Fibroblast of mammary gland (primary cell): ENCODE measurements at places on chromosomes 11 and 22.

GRCh38 chr11:109241988-109242536 is 179.9 kb upstream of the C11orf87 start:
- DNase-seq: no peak

DNA sequence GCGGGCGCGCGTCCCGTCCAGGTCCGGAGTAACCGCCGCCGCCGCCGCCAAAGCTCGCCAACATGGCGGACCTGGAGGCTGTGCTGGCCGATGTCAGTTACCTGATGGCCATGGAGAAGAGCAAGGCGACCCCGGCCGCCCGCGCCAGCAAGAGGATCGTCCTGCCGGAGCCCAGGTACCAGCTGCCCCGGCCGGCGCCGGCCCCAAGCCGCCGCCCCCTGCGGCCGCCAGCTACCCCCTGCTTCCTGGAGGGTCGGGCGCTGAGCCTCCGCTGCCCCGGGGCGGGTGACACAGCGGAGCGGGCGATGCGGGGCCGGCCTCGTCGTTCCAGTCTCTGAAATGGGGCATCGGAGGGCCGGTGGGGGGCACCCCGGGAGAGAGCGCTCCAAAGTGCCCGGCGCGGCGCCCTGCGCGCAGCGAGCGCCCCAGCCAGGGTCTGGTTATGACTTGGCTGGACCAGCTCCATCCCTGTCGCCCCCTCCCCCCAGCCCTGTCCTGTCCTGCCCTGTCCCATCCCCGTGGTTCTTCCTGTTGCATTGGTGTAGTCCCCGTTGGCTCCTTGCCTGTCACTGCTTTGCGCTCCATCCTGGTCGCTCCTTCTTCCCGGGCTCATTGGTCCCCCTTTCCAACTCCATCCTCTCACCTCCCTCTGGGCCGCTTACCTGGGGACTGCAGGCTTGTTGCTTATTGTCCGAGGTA is 653 bp downstream of the GRK3 start:
- DNase-seq: no peak

- DNase-seq: peak; percentile 23
Measured at GRCh38 chr22:23215294-23216241, 35.3 kb downstream of the BCR start.

DNA sequence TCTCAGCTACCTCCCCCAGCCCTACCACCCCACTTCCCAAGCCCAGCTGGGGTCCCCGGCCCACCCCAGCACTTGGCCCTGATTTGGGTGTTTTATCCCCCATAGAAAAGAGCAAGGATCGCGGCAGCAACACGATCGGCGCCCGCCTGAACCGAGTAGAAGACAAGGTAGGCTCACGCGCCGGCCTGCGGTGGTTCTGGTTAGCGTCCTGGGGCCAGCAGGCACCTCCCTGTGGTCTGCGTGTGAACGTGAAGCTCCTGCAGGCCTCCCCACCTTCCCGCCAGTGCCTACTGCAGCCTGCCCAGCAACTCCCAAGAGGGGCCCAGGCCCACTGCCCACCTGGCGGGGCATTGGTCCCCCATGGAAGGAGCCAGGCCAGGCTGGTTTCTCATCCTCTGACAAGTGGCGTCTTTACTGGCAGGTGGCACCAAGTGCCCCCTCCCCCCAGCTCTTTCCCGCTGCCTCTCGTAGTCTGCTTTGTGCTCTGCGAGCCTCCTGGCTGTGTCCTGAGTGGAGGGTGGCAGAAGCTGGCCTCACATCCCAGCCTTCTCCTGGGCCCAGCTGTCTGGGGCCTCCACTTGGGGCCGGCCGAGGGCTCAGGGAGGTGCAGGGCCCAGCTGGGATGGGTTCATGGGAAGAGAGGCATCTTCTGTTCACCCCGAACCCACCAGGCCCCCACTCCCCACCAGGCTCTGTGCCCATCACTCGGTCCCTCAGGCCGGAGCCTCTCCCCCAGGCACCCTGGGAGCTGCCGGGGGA is 78.3 kb upstream of the KCNQ1OT1 start:
- DNase-seq: no peak

DNA sequence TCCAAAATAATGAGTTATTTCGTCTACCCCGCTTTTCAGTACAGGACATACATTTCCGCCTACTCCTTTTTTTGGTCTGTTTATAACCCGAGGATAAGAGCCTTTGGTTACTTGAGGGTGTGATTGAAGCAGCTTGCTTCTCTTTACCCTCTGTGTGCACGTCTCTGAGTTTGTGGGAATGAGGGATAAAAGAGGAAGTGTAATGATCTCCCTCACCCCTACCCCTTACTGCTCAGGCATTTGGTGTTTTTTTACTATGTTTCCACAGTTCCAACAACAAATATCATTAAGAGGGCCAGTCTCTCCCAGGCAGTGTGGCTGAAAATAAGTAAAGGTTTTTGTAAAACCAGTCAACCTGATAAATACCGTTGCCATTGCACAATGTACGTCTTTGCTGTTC is 83.2 kb upstream of the GAL start:
- no peak for DNase-seq

GRCh38 chr11:45473341-45473895 is 187.3 kb upstream of the SYT13 start:
- no peak for DNase-seq

DNA sequence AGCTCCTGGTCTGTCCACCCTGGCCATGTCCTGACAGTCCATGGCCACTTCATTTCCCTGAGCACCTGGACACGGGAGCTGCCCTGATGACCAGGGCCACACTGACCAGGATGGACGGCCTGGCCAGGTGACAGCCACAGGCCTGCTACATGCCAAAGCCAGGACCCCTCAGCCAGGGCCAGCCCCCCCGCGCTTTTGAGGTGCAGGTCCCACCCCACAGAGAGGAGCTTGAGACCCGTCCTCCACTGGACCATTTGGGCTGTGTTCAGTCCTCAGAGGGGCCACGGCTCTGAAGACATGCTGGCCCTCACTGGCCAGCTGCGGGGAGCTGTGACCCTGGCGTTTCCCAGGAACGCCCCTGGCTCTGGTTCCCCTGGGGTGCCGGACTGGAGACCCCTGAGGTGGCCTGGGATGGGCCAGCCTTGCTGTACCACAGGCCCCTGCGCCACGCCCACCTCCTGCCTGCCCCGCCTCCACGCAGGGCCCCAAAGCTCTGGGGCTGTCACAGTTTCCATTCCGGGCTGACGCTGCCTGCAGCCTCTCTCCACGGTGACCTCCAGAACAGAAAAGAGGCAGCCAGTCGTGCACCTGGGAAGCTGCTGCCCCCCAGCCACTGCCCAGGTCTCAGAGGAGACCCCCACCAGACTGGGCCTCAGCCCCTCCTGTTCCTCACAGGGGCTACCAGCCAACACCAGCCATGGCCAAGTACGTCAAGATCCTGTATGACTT is 18.2 kb downstream of the EPS8L2 start:
- DNase-seq: no peak

DNA sequence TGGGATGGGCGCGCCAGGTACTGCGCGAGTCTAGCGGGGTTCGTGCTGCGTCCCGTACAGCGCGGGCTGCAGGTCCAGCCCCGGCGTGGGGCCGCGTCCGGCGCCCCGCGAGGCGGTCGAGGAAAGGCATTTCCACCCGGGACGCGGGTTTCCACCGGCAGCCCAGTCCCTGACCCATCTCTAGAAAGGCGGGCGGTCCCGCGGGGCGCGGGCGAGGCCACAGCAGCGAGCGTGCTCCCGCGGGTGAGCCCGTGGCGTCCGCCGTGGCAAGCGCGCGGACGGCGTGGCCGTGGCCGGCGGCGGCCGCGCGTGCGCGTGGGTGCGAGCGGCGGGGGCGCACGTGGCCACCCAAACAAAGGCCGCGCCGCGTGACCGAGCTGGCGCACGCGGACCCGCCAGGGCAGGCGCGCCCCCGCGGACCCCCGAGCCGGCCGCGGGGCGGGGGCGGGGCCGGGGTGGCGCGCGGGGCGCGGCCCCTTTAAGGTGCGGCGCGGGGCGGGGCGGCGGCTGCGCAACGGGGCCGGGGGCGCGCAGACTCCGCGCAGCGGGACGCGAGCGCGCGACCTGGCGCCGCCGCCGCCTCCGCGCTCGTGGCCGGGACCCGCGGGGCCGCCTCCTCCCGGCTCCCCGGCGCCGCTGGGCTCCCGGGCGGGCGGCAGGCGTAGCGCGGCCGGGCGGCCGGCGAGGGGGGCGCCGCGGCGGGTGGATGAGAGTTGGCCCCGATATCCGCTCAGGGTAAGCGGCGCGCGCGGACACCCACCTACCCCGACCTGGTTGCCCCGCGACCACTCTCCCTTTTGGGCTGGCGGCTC is 39.3 kb upstream of the CELSR1 start:
- DNase-seq: peak; percentile 21

DNA sequence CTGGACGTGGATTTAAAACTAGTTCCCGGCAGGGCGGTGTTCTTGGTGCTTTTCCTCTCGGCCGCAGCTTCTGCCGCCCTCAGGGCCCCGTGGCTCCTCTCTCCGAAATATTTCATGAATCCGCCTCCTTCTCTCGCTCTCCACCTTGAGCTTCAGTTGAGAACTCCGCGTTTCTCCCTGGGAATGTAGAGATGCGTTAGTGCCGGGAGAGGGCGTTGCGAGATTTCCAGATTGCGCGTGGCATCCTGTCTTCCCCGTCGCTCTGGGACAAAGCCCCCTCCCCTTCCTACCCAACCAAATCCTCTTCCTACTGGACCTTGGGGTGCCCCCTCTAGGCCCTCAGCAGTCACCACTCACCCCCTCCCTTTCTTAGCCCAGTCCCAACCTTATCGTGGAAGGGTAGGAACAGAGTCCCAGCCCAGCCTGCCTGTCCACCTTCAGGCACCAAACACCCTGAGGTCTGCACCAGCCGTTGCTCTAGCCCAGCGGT is 15.5 kb upstream of the RAC2 start:
- peak; percentile 45 for DNase-seq

GRCh38 chr11:12285106-12285505 is 92.3 kb upstream of the PARVA start:
- peak; percentile 96 for DNase-seq

- no peak for DNase-seq
Measured at GRCh38 chr11:86475027-86475426, 100.3 kb downstream of the CCDC81 start.

DNA sequence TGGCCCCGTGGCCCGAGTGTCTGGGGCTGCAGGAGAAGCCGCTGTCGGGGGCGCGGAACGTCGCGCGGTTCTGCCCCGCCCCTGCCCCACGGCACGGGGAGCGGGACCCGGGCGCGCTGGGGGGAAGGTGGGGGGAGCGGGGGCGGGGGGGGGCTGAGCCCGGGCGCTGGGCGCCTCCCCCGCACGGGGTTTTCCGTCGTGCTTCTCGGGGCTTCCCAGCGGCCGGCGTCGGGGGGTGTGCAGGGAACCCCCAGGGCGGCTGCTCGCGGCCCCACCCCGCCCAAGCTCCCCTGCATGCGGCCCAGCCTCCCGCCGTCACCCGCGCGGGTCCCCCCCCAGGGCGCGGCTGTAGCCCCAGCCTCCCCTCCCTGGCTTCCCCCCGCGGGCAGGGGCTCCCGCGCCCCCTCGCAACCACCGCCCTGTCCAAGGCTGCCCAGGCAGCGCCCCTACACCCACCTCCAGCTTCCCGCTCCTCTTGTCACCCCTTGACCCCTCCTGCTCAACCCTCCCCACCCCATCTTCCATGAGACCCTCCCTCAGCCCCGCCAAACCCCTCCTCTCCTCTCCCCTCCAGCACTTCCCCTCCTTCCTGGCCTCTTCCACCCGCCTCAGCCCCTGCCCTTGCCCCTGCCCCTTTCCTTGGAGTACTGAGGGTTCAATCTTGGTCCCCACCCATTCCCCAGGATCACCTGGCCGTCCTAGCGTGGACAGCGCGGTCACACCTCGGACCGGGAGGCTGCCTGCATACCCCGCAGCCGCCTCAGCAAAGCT is 1.7 kb downstream of the IL17REL start:
- no peak for DNase-seq

- no peak for DNase-seq
Measured at GRCh38 chr22:42645341-42645937, 3.8 kb downstream of the CYB5R3 start.

DNA sequence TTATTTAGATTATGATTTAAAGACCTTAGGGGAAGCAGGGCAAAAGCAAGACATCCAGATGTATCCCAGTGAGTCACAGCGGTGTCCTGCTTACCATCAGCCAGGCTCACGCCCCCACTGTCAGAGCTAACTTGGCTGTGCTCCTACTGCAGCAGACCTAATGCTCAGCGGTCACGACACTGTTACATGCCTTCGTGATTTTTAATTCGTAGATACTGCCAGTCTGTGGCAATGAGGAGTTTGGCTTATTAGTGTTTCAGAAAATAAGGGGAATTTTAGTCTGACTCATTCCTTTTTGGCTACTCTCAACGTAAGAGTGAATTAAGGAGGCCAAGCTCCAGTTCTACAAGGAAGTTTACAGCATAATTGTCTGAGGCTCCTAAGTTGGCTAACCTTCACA is 22.7 kb downstream of the EFCAB6 start:
- peak; percentile 99 for DNase-seq

- DNase-seq: peak; percentile 11
Measured at GRCh38 chr11:128146926-128147605, 440.3 kb downstream of the ETS1 start.

DNA sequence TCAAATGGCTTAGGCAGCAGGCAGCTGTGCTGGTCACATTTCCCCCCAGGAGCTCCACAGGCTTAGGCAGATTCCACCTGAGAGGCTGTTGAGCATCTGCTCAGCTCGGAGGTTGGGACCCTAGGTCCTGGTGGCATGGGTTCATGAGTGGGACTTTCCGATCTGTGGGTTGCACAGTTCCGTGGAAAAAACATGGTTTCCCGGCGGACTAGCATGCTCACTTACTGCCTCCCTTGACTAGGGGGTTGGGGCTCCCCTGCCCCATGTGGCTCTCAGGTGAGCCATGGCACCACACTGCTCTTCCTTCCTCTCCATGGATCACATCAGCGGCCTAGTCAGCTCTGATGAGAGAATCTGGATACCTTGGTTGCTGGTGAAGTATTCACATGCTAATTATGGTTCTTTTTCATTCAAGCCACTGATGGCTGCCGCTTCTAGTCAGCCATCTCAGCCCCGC is 685.1 kb downstream of the METTL15 start:
- DNase-seq: no peak

GRCh38 chr11:108203075-108203474 is 19.4 kb downstream of the NPAT start:
- DNase-seq: no peak

GRCh38 chr11:116498161-116498560 is 274.6 kb downstream of the BUD13 start:
- DNase-seq: no peak

DNA sequence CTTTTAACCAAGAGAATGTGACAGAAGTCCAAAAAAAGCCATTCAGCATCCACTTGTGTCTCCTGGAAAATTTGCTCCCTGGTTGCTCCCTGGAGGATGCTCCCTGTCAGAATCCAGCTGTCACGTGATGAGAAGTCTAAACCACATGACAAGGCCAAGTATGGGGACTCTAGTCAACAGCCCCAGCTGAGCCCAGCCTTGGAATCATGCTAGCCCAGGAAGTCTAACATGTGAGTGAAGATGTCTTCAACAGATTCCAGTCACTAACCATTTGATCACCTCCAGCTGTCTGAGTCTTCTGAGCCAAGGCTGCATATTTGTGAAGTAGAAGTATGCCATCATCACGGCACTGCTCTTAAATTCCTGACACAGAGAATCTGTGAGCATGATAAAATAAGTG is 4.2 kb downstream of the OR56B4 start:
- DNase-seq: no peak
